BJ (cell line): ENCODE measurements at places on chromosomes 3 and 15.

DNA sequence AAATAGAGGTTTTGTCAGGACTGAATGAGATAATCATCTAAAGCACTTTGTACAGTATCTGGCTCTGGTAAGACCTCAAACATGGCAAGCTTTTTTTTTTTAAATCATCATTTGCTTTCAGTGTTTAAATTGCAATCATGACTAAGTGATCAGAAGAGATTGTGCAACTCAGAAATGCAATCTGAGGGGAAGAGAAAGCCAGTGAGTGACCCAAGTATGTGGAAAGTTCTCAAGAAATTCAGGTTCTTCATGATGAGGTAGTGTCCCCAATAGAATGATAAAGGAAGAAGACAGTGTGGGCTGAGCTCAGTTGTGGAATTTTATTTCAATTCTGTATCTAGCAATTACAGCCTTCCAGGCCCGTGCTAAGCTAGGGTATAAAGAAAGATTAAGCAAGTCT lies 132.2 kb upstream of the TBC1D5 start:
- no peak for DNase-seq

GRCh38 chr15:98649472-98650416 lies 1.4 kb downstream of the IGF1R start:
- no peak for DNase-seq

- no peak for DNase-seq
These were observed 323.4 kb upstream of the PLSCR5 start for GRCh38 chr3:146928421-146929059.

GRCh38 chr3:71056327-71056726 lies 527.2 kb downstream of the FOXP1 start:
- no peak for DNase-seq

GRCh38 chr3:186054792-186055352 lies 54.0 kb downstream of the ETV5 start:
- no peak for DNase-seq

- no peak for DNase-seq
These were observed 9.2 kb upstream of the HHLA2 start for GRCh38 chr3:108287146-108287545.

- no peak for DNase-seq
These were observed 1.6 kb upstream of the ONECUT1 start for GRCh38 chr15:52791776-52792175.

DNA sequence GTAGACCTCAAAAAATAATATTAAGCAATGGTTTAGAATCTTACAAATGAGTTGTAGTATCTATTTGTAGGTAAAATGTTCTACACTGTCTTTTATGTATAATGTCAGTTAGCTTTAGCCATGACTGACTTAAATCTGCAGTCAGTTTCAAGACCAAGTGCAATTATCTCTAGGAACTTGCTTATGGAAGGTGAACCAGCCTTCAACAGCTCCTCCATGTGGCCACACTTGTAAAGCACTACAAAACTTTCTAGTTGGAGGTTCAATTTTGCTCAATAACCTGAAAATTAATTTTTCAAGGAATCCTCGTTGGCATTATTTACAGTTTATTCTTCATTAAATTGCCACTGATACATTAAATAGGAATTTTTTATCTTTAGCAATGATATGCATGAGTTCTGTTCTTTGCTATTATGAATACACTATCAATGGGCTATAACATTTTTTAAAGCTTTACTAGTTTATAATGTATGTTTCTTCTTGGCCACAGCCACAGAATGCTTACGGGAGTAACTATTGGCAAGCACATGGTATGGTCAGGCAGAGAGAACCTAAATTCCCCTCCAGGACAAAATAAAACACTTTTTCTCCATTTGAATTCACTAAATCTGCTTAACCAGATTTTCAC lies 315.3 kb upstream of the UBE2E2 start:
- no peak for DNase-seq

DNA sequence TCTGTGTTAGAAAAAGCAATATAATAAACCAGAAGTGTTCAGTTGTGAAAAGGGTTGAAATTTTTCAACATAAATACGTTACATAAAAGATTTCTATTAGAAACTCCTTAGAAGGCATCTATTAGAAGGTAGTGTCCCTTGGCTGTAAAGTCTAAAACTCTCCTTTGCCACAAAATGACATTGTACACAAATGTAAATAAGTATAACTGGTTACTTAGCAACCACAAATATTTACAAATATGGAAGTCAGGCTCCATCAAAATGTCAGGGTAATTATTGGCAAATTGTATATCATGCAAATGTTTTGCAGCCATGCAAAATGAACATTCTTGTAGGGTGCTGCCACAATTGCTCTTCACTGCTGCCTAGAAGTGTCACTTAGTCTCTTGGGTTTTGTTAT lies 419.1 kb upstream of the CDIN1 start:
- no peak for DNase-seq
